WTC11 (cell line): ENCODE measurements at places on chromosomes 13 and 19. TPM values are rescaled to one million over a fixed set of nuclear protein-coding genes. Genes with fewer than 3 reads are reported as not detected.

The PLA2G4C gene
- total RNA-seq, result 4.5 to 10.6 TPM (median 8.6 TPM) in 3 replicates

The CGB1 gene
- 0.87 TPM in 1 of 3 replicates, not detected in the others for total RNA-seq

The TEKTIP1 gene
- total RNA-seq, result 3.3 to 6.3 TPM (median 4.7 TPM) in 3 replicates

The KCNJ14 gene
- total RNA-seq, result 1.1 to 1.4 TPM (median 1.1 TPM) in 3 replicates

The TM9SF2 gene
- total RNA-seq, result 81.9 to 84.0 TPM (median 81.9 TPM) in 3 replicates

The CBY2 gene
- 0.50 to 0.74 TPM in 2 of 3 replicates, not detected in the other for total RNA-seq

The SIGLEC9 gene
- not detected in 3 replicates for total RNA-seq

The MRPL54 gene
- 60.9 to 65.3 TPM (median 62.3 TPM) in 3 replicates for total RNA-seq

DNA sequence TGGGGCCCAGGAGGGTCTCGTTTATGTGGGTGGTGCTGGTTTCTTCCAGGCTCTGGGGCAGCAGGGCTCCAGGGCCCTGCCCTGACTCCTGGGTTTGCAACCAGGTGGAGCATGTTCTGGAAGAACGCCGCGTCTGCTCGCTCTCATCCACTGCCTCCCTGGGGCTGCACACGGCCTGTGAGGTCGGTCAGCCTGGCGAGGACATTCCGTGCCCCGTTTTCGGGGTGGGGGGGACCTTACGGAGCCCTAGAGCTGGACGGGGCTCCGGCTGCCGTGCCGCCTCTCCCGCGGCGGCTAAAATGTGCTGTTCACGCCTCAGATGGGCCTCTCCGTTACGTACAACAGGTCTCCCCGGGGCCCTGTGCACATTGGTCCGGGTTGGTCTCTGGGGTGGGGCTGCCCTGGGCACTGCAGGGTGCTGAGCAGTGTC, 3.3 kb downstream of the GNA11 start:
- no peak for DNase-seq
- H3K4me1 ChIP-seq, result peaks cover 14% of the 10 kb centered on the region
- H3K36me3 ChIP-seq, result no peaks in the 10 kb centered on the region
- H3K4me3 ChIP-seq, result no peak overlapping the region

DNA sequence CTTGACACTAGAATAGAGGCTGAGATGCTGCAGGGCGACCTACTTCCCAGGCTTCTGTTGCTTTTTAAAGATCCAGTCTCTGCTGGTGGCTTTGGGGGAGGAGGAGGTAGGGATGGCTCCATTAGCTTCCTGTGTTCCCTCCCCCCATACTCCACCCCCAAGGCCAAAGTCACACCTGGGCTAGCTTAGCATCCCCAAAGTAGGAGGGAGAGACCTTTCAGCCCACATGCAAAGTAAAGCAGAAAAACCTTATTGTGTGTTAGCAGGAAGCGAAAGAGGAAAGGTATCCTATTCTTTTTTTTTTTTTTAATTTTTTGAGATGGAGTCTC, 3.2 kb upstream of the TNPO2 start:
- no peak overlapping the region for H3K4me3 ChIP-seq
- no peaks in the 10 kb centered on the region for H3K27me3 ChIP-seq
- no peak for DNase-seq

DNA sequence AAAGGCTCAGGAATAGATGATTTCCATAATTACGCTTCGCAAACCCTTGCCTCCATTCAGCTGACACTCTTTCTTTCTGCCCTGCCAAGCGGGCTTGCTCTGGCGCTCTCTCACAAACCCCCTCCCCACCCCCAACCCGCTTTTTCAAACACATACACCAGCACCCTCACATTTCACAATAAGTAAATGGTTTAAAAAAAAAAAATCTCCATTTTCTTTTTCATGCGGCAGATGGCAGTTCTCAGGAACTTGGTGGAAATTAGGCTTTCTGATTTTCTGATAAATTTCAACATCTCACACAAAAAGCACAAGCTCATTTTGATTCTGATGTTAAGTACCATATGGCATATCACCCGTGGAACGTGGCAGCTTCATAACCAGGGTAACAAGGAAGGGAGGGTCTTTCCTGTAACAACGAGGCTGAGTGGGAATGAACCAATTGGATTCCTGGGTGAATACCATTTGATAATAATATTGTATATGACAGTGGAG, 43.8 kb downstream of the C13orf42 start:
- no peak for DNase-seq
- H3K36me3 ChIP-seq, result no peaks in the 10 kb centered on the region
- H3K27me3 ChIP-seq, result no peaks in the 10 kb centered on the region
- no peak overlapping the region for H3K27ac ChIP-seq

GRCh38 chr13:97781891-97782305, 171.6 kb upstream of the IPO5 start:
- peaks cover 3% of the 10 kb centered on the region; the same call in 1 of the 2 replicates for H3K27me3 ChIP-seq
- H3K4me1 ChIP-seq, result no peaks in the 10 kb centered on the region
- H3K27ac ChIP-seq, result no peak overlapping the region
- no peaks in the 10 kb centered on the region for H3K36me3 ChIP-seq
- no peak for DNase-seq
- no peak overlapping the region for H3K4me3 ChIP-seq

DNA sequence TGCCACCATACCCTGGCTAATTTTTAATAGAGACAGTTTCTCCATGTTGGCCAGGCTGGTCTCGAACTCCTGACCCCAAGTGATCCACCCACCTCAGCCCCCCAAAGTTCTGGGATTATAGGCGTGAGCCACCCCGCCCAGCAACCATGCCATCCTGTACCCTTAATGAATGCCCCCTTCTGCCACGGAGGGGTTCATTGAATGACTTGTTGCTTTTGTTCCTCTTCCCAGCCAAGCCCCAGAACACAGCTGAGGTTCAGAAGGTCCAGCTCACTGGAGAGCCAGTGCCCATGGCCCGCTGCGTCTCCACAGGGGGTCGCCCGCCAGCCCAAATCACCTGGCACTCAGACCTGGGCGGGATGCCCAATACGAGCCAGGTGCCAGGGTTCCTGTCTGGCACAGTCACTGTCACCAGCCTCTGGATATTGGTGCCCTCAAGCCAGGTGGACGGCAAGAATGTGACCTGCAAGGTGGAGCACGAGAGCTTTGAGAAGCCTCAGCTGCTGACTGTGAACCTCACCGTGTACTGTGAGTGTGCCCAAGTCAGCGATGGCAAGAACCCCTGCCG, 6.0 kb downstream of the PVR start:
- no peak for DNase-seq
- no peak overlapping the region for H3K27ac ChIP-seq
- no peak overlapping the region for H3K4me3 ChIP-seq
- peaks cover 25% of the 10 kb centered on the region for H3K36me3 ChIP-seq

DNA sequence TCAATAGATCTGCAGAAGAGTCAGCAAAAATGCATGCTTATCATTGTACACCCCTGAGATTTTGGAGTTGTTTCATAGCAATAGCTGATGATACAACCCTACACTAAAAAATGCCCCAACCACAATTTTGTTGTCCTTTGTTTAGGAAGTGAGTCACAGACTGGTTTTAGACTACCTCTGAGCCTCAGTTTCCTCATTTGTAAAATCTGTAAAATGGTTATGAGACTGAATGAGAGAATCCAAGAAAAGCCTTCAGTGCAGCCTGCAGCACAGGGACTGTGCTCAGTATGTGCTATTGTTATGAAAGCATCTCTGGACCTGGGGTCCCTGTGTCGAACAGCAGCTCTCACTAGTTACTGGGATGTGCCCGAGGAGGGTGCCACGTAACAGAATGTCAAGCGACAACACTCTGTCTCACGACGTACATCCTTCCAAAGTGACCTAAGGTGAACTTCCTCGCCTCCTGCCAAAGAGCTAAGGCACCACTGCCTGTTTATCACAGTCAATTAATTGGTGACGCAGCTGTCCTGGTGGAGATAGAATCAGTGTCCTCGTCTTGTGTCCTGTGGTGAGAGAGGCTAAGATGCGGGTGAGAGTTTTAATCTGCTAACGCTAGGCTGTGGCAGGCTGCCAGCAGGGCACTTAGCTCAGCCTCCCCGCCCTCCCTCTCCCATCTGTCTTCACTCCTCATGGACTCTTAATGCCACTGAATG, 18.1 kb downstream of the DHRS12 start:
- H3K4me1 ChIP-seq, result peaks cover 10% of the 10 kb centered on the region
- no peaks in the 10 kb centered on the region for H3K27me3 ChIP-seq
- DNase-seq, result no peak
- no peak overlapping the region for H3K27ac ChIP-seq
- no peak overlapping the region for H3K4me3 ChIP-seq

GRCh38 chr13:94859811-94860210, 147.5 kb upstream of the SOX21 start:
- no peak overlapping the region for H3K27ac ChIP-seq
- no peaks in the 10 kb centered on the region for H3K27me3 ChIP-seq
- DNase-seq, result no peak
- peaks cover under 1% of the 10 kb centered on the region; the same call in 1 of the 2 replicates for H3K36me3 ChIP-seq
- no peak overlapping the region for H3K4me3 ChIP-seq

DNA sequence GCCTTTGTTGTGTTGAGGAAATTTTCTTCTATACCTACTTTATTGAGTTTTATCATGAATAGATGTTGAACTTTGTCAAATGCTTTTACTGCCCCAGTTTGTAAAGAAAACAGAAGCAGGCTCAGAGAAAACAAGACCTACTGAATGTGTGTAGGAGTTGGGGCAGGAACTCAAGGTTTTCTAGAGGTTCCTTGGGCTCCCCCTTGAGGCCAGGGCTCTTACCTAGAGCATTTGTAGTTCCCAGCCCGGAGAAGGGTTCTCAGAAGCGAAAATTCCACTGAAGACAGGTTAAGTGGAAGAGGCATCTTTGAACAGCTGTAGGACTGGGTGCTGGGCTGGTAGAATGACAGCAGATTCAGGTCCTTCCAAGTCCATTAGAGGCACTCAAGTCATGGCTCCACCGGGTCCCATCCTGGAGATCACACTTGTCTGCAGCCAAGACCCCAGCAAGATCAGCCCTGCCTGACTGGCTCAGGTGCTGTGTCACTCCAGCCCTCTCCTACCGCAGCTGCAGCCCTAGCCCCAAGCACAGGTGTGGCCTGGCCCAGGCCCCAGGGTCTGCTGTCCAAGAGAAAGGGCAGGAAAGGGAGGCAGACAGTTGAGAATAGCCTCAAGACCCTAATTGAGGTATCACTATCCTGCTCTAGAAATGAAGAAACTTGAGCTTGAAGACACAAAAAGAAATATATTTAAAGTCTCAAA, 425.5 kb downstream of the PCDH20 start:
- no peak overlapping the region for H3K4me3 ChIP-seq
- H3K27me3 ChIP-seq, result no peaks in the 10 kb centered on the region
- peak; percentile 63 for DNase-seq
- H3K4me1 ChIP-seq, result no peaks in the 10 kb centered on the region
- no peaks in the 10 kb centered on the region for H3K36me3 ChIP-seq
- H3K27ac ChIP-seq, result no peak overlapping the region

- H3K27ac ChIP-seq, result no peak overlapping the region
- peaks cover 19% of the 10 kb centered on the region for H3K4me1 ChIP-seq
- H3K27me3 ChIP-seq, result no peaks in the 10 kb centered on the region
These were observed 61.9 kb upstream of the ATP12A start for GRCh38 chr13:24618011-24618955.

GRCh38 chr19:49631014-49631588, 8.8 kb downstream of the RRAS start:
- peak overlapping the region; percentile 60 for H3K27ac ChIP-seq
- H3K4me3 ChIP-seq, result no peak overlapping the region
- H3K4me1 ChIP-seq, result peaks cover 19% of the 10 kb centered on the region
- peaks cover 12% of the 10 kb centered on the region for H3K27me3 ChIP-seq
- no peak for DNase-seq

- H3K4me1 ChIP-seq, result peaks cover 8% of the 10 kb centered on the region
- no peaks in the 10 kb centered on the region; the same call in 1 of the 2 replicates for H3K27me3 ChIP-seq
- H3K4me3 ChIP-seq, result no peak overlapping the region
- peaks cover 50% of the 10 kb centered on the region for H3K36me3 ChIP-seq
These were observed 163.7 kb downstream of the IER2 start for GRCh38 chr19:13313875-13314274.

- H3K4me3 ChIP-seq, result no peak overlapping the region
- no peaks in the 10 kb centered on the region for H3K27me3 ChIP-seq
- no peak for DNase-seq
- no peaks in the 10 kb centered on the region for H3K4me1 ChIP-seq
These were observed 40.6 kb downstream of the PHF11 start for GRCh38 chr13:49536144-49536873.

DNA sequence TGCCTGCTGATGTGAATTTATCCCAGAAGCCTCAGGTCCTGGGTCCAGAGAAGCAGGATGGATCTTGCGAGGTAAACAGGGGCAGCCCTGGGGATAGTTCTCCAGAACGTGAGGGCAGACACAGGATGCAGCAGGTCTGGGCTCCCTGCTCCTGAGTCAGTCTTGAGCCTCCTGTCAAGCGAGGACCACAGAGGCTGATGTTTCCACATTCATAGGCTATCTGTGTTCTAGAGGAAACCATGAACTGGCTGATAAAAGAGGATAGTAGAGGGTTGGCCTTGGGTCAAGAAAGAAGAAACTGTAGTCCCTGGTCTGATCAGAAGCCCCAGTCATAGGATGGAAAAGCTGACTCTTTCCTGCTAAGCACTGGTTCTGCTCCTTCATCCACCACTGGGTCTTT, 2.2 kb downstream of the ZNF175 start:
- no peak overlapping the region for H3K4me3 ChIP-seq
- H3K36me3 ChIP-seq, result peaks cover 11% of the 10 kb centered on the region
- H3K27ac ChIP-seq, result no peak overlapping the region
- peaks cover 7% of the 10 kb centered on the region for H3K4me1 ChIP-seq
- DNase-seq, result no peak
- H3K27me3 ChIP-seq, result peaks cover 16% of the 10 kb centered on the region

DNA sequence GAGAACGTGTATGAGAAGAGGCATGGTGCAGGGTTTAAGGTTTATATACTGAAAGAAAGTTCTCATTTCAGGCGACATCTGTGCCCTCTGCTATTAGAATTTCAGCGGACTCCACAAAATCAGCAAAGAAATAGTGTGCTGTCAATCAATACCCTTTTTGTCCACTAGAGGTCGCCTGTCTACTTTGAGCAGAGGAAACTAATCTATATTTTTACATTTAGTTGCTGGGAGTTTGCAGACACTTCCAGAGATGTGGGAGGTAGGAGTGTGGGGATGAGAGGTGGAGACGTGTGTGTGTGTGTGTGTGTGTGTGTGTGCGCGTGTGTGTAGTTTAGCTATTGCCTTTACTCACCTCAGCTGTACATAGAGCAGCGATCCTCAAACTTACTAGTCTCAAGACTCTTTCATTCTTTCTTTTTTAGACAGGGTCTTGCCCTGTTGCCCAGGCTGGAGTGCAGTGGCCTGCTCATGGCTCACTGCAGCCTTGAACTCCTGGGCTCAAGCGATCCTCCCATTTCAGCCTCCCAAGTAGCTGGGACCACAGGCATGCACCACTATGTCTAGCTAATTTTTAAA, 9.7 kb downstream of the INAFM1 start:
- DNase-seq, result no peak
- no peaks in the 10 kb centered on the region for H3K27me3 ChIP-seq
- H3K4me1 ChIP-seq, result peaks cover under 1% of the 10 kb centered on the region
- peaks cover 4% of the 10 kb centered on the region; the same call in 1 of the 2 replicates for H3K36me3 ChIP-seq

GRCh38 chr13:49561062-49561410, 24.3 kb downstream of the RCBTB1 start:
- H3K4me1 ChIP-seq, result no peaks in the 10 kb centered on the region
- no peaks in the 10 kb centered on the region for H3K27me3 ChIP-seq
- H3K36me3 ChIP-seq, result peaks cover 58% of the 10 kb centered on the region
- H3K4me3 ChIP-seq, result no peak overlapping the region
- H3K27ac ChIP-seq, result 0 out of 2 replicates have a peak overlapping the region, but pooled peaks have one; percentile 51

DNA sequence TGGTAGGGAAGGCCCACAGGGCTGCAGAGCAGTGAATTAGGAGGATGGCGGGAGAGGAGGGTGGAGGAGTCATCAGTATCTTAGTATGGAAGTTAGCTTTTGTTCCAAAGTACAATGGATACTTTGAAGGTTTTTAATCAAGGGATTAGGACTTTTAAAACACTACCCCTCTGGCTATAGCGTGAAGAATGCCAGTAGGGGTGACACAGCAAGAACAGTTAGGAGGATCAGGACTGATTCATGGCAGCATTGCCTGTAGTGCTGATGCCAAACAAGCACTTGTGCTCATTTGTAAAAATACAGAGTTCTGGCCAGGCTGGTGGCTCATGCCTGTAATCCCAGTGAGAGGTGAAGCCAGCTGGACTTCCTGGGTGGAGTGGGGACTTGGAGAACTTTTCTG, 46.2 kb downstream of the SKA3 start:
- no peak for DNase-seq
- peaks cover 21% of the 10 kb centered on the region for H3K4me1 ChIP-seq
- H3K36me3 ChIP-seq, result peaks cover 7% of the 10 kb centered on the region
- no peaks in the 10 kb centered on the region; the same call in 1 of the 2 replicates for H3K27me3 ChIP-seq
- no peak overlapping the region for H3K27ac ChIP-seq
